Right atrium auricular region (tissue), 2 donors: ENCODE measurements at places on chromosomes 2 and 18. TPM values are rescaled to one million over a fixed set of nuclear protein-coding genes. Genes with fewer than 3 reads are reported as not detected.

Gene RTP5
- total RNA-seq, result not detected

Gene AKAIN1
- total RNA-seq, result not detected

Gene KCNG2
- total RNA-seq, result not detected

Gene FAM110C
- total RNA-seq, result 8.3 TPM

Gene TBR1
- not detected for total RNA-seq

Gene MC2R
- total RNA-seq, result not detected

Gene SP110
- total RNA-seq, result 7.5 TPM

Gene ITGA4
- 1.8 TPM for total RNA-seq

Gene MARCO
- 1.6 TPM for total RNA-seq

Gene NTSR2
- total RNA-seq, result not detected

Gene UGT1A10
- not detected for total RNA-seq

DNA sequence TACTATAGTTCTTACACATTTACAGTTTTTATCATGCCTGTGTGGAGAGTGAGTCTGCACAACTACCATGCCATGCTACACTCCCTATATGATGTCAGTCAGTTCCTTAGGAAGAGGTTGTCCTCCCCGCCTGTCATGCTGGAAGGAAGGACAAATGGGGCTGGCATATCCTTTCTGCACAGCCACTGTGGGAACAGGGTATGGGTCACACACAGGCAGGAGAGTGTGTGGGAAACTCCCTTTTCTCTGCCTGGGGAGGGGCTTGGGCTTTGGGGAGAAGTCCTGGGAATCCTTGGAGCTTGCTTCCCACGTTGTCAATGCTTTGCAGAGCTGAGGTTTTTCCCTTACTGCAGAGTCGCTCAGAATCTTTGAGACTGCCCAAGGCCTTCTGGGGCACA is 232.1 kb downstream of the PRKCE start:
- no peak for DNase-seq

DNA sequence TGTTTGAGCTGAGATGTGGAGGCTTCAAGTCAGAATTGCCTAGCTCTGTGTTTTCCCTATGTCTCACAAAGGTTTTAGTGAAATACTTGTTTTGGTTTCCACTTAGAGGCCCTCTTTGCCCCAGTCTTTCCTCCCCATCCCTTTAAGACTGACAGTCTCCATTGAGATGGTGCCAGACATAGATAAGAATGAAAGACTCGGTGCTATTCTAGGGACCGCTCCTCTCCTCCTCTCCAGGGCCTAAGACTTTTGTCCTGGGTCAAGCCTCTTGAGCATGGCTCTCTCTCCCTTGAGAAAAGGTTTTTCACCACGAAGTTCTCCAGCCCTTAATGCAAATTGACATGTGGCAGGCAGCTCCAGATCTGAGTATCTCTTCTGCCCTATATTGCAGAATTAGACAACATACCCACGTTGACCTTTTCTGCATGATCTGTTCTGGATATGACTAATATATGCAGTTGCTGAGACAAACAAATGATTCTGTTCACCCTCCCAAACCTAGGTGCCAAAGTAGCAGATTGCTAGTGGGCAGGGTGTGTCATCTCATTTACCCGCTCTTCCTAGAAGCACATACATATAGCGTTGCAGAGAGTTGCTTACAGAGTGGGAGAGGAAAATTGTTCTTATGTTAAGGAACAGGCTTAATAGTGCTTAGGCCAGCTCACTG is 47.5 kb upstream of the ACSL3 start:
- DNase-seq, result no peak

DNA sequence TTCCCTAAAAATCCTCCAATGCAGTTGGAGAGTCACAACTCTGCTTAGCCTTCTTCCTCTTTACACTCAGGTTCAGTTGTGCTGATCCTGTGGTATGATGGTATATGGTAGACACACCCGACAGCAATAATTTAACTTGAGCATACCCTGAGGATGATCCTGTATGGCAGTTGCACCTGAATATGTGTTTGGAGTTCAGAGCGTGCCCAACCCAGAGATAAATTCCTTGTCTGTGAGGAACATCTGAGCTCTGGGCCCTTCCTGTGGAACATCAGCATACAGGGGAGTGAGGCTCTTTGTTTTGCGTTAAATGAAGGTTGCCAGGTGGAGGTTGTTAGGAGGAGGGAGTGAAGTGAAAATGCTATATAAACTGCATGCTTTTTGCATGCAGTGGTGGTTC is 187.7 kb downstream of the MYO3B start:
- DNase-seq, result no peak

- DNase-seq, result no peak
Measured at GRCh38 chr2:139175510-139175909, 395.3 kb upstream of the NXPH2 start.

- no peak for DNase-seq
Measured at GRCh38 chr2:6909431-6910385, 7.5 kb upstream of the RNF144A start.

GRCh38 chr2:54722641-54723040 is 821 bp upstream of the EML6 start:
- DNase-seq, result no peak

GRCh38 chr18:5600378-5601071 is 56.7 kb upstream of the EPB41L3 start:
- DNase-seq, result no peak

DNA sequence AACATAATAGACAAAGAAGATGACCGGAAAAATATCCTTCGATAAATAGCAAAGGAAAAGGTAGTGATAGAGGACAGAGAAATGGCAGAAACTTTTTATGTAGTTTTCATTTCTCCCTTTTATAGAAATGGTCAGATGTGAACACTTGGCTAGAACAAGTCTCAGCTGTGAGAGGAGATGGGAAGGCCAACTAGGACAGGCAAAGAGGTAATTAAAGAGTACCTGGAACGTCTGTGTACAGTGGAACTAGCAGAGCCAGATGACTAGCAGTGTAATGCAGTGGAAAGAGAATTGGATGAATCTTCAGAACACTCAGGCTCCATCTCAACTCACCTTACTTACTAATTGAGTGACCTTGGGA is 69.2 kb downstream of the NABP1 start:
- no peak for DNase-seq

- no peak for DNase-seq
Measured at GRCh38 chr18:56468396-56468795, 170.0 kb downstream of the TXNL1 start.

- DNase-seq, result no peak
Measured at GRCh38 chr18:64692826-64693225, 543.9 kb upstream of the LINC00305 start.

DNA sequence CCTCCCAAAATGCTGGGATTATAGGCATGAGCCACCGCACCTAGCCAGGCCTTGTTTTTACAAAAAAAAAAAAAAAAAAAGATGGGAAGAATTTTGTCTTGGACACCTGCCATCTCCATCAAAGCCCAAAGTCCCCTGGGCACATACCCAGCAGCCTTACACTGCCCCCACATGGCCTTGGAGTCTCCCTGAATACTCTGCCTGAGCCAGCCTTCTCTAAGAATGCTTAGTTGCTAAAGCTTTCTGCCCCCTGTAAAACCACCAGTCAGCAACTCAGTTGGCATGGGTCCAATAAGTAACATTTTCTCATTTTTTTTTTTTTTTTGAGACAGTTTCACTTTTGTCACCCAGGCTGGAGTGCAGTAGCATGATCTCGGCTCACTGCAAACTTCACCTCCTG is 40.6 kb downstream of the SPC25 start:
- no peak for DNase-seq

- no peak for DNase-seq
Measured at GRCh38 chr2:220460257-220460985, 833.0 kb downstream of the SLC4A3 start.

GRCh38 chr2:121804340-121804739 is 48.9 kb downstream of the TSN start:
- DNase-seq, result no peak

GRCh38 chr2:81050580-81051095 is 746.1 kb upstream of the LRRTM1 start:
- no peak for DNase-seq

- no peak for DNase-seq
Measured at GRCh38 chr2:165796819-165797530, 2.9 kb upstream of the GALNT3 start.

- no peak for DNase-seq
Measured at GRCh38 chr18:7711495-7711894, 144.4 kb downstream of the PTPRM start.

DNA sequence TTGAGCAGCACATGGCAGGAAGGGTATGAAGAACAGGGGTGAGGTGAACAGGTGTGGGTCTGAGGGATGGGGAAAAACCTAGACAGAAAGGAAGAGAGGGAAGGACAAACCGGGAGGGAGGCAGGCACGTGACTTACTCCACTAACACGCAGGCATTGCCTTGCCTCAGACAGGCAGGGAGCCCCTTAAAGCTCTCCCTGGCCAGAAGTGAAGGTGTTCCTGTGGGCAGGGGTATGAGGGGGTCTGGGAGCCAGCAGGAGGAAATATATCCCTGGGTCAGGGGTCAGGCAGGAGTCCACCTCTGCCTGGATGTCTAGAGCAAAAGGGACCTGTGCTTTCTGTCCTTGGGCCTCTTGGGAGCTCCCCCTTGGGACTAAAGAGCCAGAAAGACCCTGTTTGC is 135.3 kb upstream of the EPAS1 start:
- no peak for DNase-seq

DNA sequence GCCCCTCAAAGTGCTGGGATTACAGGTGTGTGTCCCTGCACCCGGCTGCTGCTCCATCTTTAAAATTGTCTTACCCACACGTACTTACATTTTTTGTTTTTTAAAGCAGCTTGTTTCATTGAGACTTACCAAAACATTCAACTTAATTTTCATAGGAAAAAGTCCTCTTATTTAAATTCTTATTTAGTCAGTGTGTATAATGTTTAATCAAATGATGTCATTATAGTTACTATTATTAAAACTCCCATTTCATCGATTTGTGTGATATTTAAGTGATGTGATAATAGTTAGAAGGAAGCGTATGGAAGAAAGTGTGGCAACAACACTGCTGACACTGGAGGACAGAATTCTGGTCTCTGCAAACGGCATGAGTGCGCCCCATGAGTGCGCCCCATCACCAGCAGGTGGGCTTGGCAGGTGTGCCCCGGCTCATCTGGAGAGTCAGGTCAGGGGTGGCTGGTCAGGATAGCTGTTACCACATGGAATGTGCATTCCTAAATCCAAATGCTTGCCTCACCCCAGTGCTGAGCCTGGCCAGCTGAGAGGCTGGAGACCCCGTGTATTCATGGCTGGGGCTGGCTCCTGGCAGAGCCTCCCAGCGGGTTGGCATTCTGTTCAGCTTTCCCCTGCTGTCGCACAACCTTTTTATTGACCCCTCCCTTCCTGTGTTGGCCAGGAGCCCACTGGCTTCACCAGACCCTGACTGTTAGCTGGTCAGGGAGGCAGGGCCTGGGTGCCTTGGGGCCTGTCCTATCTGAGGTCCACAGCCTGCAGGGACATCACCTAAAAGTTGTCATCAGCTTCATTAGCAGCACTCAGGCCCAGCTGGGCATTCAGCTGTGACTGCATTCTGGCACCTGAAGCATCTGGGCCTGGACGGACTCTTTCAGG is 79.7 kb downstream of the AGAP1 start:
- DNase-seq, result no peak

GRCh38 chr18:25310045-25310444 is 41.9 kb downstream of the ZNF521 start:
- DNase-seq, result no peak

- no peak for DNase-seq
Measured at GRCh38 chr2:50401772-50402653, 629.9 kb downstream of the NRXN1 start.

DNA sequence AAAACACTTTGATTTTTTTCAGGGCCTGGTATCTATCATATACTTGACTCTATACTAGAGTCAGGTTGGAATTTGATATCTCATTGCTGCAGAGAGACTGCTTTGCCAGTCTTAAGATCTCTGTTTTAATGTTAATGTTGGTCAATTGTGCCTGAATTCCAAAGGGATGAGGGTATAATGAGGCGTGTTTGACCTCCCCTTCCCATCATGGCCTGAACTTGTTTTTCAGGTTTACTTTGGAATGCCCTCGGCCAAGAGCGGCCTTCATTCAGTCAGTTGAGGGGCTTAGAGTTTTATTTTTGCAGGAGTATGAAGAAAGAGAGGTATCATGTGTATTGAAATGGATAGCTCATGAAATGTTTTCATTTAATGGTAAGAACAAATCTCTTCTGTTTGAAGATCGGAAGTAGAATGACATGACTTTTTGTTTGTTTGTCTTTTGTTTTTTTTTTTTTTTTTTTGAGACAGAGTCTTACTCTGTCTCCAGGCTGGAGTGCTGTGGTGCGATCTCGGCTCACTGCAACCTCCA is 119.0 kb downstream of the KIAA1328 start:
- no peak for DNase-seq

- no peak for DNase-seq
Measured at GRCh38 chr2:85409845-85410583, at the start of gene CAPG. TSS of gene CAPG (minus strand) at chr2:85410366. CDS start at chr2:85402145, 8,221 bp downstream.

DNA sequence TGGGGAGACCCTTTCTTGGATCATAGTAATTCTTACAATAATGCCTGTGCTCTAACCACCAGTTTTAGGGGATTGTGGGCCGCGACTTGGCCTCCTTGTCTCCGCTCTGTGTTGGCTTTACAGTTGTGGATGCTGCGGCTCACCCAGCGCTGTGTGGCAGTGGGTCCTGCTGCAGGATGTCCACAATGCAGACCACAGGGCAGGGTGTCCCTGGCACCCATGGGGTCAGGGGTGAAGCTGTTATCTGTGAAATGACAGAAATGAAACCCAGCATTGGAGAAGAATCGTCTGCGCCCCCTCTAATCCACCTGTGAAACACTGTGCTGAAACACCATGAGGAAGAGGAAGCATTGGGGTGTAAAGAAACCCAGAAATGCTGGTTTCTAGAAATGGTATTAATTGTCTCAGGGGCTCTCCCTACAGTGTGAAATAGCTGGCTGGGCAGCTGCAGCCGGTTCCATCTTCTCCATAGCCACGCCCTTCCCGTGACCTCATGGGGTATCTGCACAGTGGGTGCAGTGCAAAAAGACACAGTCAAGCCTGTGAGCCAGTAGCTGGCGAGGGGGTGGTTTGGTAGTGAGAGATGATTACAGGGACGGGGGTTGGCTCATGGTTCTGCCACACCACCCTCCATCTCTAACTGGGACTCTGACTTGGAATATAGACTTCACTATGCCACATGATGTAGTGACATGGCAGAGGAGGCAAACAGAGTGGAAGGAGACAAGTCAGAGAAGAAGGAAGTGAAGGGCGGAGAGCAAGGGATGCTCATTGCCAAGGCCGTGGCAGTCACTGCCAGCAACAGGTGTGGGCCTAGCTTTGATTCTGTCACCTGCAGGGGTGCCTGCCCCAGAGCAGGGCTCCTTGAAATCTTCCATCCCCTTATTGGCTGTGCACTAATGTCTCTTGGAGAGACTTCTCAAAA is 16.2 kb downstream of the INPP4A start:
- DNase-seq, result no peak

DNA sequence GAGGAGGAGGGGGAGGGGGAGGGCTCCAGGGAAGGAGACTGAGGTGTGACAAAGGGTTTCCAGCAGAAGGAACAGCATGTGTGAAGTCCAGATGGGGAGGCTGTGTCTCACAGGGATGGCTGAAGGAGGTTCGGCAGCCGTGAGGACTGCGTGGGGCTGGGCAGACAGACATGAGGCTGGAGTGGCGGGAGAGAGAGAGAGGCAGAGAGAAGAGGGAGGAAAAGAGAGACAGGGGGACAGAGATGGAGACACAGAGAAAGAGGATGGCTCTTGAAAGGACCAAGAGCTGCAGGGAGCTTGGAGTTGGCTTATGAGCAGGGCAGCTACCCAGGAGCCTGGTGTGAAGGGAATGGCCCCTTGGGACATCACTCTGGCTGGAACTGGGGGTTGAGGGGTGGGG is 138.9 kb upstream of the ASB18 start:
- DNase-seq, result no peak

GRCh38 chr2:96317584-96317997 is 7.5 kb upstream of the ITPRIPL1 start:
- DNase-seq, result no peak
